ENCODE measurements at places on chromosomes 2 and 18.

DNA sequence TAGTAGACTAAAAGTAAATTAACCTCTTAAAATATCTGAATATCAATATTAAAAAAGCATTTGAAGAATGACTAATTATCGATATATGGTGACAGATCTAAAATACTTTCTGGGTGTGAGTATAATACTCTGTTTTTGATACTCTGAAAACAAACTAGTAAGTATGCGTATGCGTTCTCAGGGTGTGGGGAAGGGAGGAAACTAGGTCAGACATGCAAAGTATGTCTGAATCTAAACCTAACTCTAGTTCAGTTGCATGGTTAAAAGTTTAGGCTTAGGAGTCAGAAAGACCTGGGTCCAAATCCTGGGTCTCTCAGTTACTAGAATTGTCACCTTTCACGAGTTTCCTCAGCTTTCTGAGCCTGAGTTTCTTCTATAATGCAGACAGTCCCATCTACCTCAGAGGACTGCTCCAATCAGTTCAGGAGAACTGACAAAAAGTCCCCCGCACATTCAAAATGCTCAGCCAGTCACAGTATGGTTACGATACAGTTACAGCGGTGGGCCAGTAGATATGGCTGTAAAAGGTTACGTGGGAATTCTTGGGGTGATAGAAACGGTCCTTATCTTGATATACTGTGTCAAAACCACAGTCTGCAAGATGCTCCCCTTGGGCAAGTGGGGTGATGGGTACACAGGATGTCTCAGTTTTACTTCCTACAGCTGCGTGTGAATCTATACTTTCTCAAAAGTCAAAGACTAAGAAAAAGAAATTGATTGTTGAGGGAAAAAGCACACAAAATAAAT, 29.2 kb downstream of the UNC50 start:
- no peak for DNase-seq

- DNase-seq, result no peak
These were observed 49.8 kb downstream of the USP34 start for GRCh38 chr2:61420991-61421544.

DNA sequence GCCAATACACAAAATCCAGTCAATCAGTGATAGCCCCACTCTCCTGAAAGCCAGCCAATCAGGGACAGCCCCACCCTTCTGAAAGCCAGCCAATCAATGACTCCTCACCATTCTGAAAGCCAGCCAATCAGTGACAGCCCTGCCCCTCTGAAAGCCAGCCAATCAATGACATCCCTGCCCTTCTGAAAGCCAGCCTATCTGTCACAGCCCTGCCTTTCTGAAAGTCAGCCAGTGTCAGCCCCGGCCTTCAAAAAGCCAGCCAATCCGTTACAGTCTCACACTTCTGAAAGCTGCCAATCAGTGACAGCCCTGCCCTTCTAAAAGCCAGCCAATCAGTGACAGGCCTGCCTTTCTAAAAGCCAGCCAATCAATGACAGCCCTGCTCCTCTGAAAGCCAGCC, 95.9 kb upstream of the HDAC4 start:
- peak; percentile 29 for DNase-seq

GRCh38 chr2:8578335-8579244, 103.3 kb upstream of the ID2 start:
- DNase-seq, result no peak

DNA sequence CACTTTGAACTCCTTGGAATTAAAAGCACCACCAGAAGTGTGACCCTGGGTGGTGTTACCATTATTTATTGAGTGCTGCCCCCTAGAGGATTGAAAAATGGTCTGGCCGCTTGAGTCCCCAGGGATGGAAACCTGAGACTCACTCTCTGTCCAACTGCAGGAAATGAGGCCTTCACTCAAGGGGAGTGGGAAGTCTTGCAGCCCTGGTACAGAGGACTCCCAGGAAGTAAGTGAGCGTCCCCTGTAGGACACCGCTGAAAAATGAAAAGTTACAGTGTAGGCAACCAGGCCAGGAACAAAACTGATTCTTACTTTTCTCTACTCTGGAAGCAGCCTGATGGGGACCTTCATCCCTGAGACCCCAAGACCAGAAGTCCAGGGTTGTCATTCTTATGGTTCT, 2.2 kb upstream of the NRP2 start:
- DNase-seq, result peak; percentile 97
